ENCODE measurements at places on chromosomes 12 and 14.

- no peak for DNase-seq
Measured at GRCh38 chr14:65318636-65319506, 93.7 kb upstream of the FUT8 start.

DNA sequence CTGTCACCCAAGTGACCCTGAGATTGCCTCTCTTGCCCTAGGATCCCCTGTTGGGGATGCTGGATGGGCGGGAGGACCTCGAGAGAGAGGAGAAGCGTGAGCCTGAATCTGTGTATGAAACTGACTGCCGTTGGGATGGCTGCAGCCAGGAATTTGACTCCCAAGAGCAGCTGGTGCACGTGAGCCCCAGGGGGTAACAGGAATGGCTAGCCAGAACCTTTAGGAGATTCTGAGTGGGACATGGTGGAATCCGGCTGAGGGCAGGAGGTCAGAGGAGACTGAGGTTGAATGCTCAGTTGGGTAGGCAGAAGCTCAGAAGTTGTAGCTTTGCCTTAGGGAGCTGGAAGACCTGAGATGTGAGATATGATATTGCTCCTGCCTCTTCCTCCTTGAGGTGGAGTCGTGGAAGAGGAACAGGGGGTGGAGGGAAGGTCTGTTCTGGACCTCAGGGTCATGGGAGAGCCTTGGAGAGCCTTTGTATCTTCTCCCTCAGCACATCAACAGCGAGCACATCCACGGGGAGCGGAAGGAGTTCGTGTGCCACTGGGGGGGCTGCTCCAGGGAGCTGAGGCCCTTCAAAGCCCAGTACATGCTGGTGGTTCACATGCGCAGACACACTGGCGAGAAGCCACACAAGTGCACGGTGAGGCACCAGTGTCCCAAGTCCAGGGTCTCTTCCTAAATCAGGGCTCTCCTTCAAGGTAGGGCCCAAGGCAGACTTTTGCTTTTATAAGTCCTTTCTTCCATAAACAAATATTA is 6.3 kb downstream of the GLI1 start:
- no peak for DNase-seq

DNA sequence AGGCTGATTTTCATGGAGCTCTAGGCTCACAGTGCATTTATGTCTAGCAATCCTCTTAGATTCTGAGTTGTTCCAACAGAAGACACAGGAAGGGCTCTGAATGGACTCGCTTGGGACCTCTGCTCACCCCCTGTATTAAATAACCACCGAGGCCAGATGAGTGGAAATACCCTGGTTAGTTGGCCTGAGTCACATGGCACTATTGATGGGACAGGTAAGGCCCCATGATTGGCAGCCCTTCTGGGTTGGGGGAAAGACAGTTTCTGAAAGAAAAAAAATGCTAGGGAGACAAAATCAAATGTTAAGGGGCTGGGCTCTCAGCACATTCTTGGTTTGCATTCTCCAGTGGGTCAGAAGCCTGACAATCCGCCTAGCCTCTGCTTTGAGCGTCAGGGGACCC is 14.8 kb downstream of the DGLUCY start:
- DNase-seq, result no peak

DNA sequence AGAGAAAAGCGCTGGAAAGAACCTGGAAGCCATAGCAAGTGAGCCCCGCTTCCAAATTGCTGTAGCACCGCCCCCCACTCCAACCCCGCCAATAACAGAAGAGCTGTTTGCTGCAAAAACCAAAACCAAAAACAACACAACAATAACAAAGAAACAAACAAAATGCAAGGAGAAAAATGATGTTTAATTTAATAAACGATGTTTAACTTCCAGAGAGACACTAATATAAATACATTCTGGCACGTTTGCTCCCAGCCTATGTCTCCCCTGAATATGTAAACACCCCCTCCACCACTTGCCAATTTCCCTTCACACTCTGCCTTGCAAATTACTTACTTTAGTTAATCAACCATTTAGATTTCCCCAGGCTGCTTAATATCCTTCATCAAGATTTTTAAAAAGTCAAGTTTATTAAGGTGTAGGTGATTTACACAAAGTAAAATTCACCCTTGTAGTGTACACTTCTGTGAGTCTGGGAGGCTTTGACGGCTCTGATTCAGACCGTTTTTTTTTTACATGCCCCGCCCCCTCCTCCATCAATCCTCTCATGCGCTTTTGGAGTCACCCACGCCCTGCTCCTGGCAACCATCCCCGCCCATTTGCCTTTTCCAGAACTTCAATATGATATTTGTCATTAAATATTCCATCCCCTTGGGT is 482 bp upstream of the IFI27L2 start:
- DNase-seq, result peak; percentile 33

DNA sequence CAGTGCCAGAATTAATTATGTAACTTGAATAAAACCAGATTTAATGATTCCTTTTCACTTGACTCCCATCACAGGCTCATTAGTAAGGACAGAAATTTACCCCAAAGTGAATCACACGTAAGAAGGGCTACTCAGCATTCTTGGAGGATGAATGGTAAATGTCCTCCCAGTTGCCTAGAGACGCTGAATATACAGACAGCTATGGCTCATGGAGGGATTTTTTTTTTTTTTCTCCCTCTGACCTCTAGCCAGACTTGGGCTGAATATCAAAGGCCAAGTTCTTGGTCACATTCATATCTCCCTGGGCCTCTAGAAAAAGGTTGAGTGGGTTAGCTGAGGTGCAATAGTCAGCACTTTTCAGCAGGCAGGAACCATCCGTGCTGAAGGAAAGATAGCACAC is 77.5 kb downstream of the PHLDA1 start:
- peak; percentile 31 for DNase-seq

DNA sequence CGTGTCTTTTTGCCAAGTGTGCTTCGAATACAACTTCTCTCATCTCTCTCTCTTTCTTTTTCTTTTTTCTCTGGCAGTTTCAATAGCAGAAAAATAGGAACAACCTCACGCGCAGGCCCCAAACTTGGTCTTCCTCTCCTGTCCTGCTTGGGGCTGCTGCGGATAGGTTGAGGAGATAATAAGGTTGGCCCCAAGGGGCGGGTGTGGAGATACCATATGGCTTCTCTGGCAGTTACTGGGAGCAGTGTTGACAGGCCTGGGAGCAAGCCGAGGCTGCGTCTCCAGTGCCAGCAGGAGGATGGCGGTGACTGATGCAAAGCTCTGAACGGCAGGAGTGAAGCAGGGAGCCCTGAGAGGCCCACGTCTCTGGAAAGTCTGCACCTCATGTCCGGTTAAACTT is 89.5 kb upstream of the MANSC4 start:
- no peak for DNase-seq

DNA sequence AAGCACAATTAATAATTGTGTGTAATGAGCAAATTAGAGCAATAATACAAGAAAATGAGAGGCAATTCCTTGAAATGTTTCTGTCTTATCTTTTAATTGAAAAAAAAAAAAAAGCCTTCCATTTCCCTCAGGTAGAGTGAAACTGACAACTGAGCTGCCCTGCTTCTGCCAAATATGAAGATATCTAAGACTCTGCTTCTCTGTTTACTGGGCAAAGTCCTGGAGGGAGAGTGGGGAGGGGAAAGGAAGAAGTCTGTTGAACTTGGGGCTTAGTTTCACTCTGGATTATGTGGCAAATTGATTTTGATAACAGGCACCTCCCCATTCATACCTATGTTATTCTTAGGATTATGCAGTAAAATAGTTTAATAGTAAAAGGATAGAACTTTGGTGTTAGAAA is 364.9 kb downstream of the NRXN3 start:
- no peak for DNase-seq

DNA sequence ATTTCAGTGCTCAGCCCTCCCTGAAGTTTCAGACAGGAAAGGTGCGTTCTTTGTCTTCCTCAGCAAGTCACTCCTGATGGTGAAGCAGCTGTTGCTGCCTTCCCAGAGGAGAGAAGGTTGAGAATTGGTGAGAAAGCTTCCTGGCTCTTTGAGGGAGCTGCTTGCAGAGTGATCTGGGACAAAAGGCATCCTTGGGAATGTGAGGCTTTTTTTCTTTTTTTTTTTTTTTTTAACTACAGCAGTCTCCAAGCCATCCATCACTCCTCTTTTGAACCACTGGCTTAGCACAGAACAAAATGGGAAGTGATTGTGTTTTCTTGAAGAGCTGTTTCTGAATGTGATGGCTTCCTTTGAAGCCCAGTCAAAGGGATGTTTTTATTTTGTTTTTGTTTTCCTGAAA is 120.4 kb upstream of the LRIG3 start:
- no peak for DNase-seq

DNA sequence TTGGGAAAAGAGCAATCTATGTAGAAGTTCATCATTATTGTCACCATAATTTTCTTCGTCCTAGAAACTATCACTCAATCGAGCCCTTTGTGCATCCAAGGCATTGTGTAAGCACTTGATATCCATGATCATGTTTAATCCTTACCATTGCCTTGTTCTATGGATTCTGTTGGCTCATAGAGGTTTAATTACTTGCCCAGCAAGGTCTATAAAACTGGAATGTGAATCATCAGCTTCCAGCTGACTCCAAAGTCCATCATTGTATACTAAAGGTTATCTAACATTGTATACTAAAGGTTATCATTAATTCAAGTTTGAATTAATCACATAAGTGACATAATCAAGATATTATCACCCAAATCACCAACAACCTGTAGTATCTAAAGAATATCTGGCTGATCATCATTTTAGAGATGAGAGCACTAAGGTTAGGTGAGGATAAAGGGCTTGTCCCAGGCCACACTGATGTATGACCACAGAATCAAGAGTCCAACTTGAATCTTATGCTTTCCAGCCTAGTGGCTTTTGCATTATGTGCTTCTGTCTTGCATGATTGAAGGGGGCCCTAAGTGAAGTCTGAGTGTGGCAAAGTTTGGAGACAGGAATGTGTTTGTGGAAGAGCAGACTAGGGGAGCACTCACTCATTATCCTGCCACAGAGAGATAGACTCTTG is 188.1 kb downstream of the ANO4 start:
- no peak for DNase-seq

GRCh38 chr14:45134051-45134958 is at the start of gene FKBP3:
Gene FKBP3 (minus strand): TSS chr14:45134481. CDS start chr14:45134456, 25 bp downstream.
- peak; percentile 73 for DNase-seq

GRCh38 chr14:25400607-25401206 is 350.8 kb upstream of the STXBP6 start:
- no peak for DNase-seq

DNA sequence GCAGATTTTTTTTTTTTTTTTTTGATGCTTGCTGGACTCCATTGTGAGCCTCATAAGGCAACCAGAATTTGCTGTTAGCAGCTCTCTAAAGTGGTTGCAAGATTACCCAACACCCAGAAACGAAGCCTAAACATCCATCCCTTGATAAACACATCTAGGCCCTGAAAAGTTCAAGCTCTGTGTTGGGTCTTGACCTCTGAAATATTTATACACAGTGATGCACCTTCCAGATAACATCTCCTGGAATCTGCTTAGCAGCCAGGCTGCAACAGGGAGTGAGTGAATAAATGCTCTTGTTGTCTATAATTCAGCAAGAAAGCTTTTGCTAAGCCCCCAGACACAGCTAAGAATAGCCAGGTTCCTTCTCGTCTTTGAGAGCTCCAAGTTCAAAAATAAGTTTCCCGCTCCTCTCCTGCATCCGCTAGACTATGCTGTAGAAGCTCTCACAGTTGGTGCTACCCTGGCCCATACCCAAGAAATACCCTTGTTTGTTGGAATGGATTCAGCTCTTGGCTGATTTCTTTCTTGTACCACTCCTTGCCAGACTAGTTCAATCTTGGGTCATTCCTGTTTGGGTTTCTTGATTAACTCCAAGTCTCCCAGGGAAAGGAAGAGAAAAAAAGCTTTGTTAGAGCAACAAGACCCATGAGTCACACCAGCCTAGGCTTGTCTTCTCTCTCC is 610.6 kb upstream of the TBX3 start:
- DNase-seq, result no peak

DNA sequence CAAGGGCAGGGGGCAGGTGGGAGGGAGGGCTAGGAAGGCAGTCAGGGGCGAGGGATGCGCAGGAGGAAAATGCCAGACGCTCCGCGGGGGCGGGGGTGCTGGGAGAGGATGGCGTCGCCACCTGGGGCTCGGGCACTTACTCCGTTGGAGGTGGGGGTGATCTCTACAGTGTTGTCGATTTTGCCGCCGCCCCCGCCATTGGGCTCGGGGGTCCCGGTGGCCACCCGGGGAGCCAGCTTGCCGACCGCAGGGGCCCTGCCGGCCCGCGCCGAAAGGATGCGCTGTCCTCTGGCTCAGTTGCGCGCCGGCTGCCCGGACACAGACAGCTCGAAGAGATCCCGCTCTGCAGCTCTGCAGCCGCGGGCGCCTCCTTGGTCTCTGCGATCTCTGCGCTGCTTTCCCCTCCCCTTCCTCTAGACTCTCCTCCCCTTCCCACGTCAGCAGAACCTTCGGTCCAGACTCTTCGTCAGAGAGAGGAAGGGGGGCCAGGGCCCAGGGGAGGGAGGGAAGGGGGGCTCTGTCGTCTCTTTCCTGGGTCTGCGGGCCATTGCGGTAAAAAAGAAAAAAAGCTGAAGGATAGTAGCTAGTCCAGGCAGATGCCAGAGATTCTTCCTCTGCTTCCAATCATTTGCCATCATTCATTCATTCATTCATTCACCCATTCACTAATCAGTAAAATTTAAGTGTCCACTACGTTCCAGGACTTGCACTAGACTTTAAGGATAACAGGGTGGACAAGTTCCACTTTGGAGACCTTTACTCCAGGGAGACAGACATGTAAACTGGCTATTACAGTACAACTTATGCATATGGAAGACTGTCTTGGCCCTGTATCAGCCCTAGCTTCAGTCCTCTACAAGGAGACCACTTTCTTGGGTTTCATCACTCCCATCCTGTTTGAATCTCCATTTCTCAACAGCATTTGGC is at the start of gene SLC22A17:
Gene SLC22A17 (minus strand): TSS at position 382 of the 927 bp plus-strand sequence.
- DNase-seq, result peak; percentile 83

GRCh38 chr12:6205144-6205539 is 4.9 kb downstream of the CD9 start:
- DNase-seq, result no peak

GRCh38 chr12:51275088-51275487 is 4.9 kb upstream of the SMAGP start:
- no peak for DNase-seq

DNA sequence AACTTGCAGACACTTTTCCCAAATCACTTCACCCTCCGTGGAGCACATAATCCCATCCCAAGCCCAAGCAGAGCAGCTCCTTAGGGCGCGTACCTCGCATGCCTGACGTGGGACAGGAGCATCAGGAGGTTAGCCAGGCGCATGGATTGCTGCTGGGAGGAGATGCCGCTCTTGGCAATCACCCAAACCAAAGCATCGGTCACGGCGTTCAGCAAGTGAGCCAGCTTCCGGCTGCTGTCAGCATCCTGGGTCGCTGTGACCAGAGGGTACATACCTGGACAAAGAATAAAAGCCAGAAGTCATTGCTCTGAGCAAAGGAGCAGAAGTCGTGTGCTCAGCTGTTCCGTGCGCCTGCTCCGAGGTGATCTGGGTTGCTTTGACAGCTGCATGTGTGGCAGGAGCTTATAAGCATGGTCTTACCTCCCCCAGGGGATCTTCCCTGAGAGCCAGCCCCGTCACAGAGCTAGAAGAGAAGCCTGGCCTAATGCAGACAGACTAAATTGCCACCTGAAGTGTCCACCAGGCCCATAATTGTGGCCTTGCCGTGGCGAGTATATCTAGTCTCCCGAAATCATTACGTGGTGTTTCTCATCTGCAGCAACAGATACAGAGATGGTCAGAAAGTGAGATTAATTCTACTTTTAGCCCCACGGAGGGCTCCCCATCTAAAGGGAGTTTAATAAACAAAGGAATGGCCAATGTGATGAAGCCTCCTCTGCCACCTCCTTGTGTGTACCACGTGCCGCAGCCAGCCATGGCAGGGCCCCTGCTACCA is 59.1 kb downstream of the ESR2 start:
- no peak for DNase-seq

- no peak for DNase-seq
Measured at GRCh38 chr14:70789361-70789760, 20.0 kb downstream of the MAP3K9 start.
